CD4-positive, alpha-beta memory T cell (primary cell): ENCODE measurements at places on chromosomes 3 and 15.

DNA sequence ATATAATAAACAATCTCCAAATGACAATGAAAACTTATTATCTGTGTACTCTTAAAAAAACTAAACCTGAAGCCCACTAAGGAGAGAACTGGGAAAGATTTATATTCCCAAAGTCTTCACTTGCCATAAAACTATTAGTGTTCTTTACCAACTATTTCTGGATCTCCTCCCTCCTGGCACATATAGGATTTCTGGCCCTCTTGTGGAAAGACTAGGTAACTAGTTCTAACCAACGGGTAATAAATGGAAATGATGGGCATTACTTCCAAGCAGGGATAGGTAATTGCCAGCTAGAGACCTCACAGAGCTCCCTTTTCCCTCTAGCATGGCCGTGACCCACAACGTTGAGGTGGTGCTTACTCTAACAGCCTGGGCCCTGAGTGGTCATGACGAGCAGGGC is 110.1 kb downstream of the DNAH12 start:
- no peaks in the 10 kb centered on the region for H3K36me3 ChIP-seq
- no peak overlapping the region for H3K4me3 ChIP-seq
- H3K4me1 ChIP-seq, result no peaks in the 10 kb centered on the region
- no peaks in the 10 kb centered on the region for H3K27me3 ChIP-seq
- no peak overlapping the region for H3K27ac ChIP-seq
- no peak for DNase-seq

GRCh38 chr3:41575724-41576123 is 376.4 kb downstream of the CTNNB1 start:
- no peak overlapping the region for H3K4me3 ChIP-seq
- no peaks in the 10 kb centered on the region for H3K27me3 ChIP-seq
- no peak overlapping the region for H3K27ac ChIP-seq

- H3K4me1 ChIP-seq, result peaks cover 8% of the 10 kb centered on the region
- no peaks in the 10 kb centered on the region for H3K27me3 ChIP-seq
- no peaks in the 10 kb centered on the region for H3K36me3 ChIP-seq
- no peak overlapping the region for H3K4me3 ChIP-seq
- no peak for DNase-seq
Measured at GRCh38 chr15:91413142-91413541, 313.1 kb downstream of the SV2B start.

DNA sequence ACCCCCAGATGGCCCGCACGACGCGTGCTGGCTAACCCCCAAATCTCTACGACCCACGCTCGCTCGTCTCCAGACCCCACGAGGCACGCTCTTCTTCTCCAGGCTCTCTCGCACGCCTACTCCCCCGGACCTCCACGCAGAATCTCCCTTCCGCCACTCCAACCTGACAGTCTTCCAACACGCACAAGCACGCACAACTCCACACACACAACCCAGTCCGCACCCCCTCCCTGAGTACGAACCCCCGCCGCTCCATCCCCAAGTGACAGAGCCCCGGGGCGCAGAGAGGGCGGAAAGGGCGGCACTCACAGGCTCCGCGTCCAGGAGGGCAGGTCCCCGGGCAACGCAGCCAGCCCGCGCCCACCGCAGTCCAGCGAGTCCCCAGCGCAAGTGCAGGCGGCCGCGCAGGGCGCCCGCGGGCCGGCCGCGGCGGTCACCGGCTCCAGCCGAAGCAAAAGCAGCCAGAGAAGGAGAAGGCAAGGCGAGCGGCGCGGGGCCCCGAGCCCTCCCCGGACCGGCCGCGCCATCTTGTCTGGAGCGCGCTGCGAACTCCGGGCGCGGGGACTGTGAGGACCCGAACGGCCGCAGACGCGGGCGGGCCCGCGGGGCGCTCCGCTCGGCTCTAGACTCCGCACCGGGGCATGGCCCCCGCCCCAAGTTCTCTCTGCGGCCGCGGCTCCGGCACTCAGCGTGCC is 794 bp downstream of the LRIG1 start:
- H3K4me1 ChIP-seq, result peaks cover 69% of the 10 kb centered on the region
- peak overlapping the region; percentile 61 for H3K27ac ChIP-seq
- H3K27me3 ChIP-seq, result no peaks in the 10 kb centered on the region
- H3K4me3 ChIP-seq, result peak overlapping the region; percentile 72
- no peak for DNase-seq

DNA sequence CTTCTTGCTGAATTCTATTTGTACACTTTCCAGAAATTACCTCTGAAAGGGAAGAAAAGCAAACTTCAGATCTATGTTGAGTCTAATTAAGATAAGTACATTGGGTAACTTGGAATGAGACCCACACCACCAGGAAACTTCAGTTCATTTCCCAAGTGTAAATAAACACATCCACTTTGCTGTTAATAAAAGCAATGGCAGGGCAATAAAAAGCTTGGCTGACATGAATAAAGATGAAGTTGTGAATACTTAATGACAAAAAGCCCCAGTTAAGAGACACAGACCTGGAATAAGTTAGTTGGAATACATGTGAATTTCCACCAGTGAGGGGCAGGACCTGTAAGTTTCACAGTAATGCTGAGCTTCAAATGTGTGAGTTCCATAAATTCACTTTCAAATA is 83.3 kb downstream of the MEX3B start:
- DNase-seq, result no peak
- H3K4me3 ChIP-seq, result no peak overlapping the region
- no peaks in the 10 kb centered on the region for H3K36me3 ChIP-seq
- H3K4me1 ChIP-seq, result no peaks in the 10 kb centered on the region
- no peaks in the 10 kb centered on the region for H3K27me3 ChIP-seq

DNA sequence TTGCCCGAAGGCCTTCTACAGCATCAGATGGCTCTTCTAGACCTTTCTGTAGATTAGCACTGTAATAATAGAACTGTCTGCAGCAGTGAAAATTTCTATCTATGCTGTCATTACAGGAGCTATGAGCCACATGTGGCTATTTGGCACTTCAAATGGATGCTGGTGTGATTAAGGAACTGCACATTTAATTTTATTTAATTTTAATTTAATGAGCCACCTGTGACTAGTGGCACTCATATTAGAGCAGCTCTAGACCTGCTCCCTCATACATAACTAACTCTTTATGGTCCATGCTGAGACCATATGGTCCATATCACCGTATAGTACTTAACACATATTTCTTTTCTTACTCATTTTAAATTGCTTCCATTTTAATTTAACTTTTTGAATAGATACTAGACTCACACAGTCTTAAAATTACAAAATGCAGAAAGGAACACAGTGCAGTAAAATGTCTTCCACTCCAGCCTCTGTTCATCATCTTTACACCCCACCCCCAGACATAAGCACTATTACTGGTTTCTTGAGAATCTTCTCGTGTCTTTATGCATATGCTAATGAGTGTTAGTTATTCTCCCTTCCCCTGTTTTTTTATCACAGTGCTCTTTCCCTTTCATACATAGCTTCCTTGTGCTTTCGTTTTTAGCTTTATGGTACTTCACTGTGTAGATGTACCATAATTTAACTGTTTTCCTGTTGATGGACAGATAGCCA is 9.6 kb downstream of the LSM3 start:
- no peaks in the 10 kb centered on the region for H3K4me1 ChIP-seq
- no peak overlapping the region for H3K27ac ChIP-seq
- peaks cover 20% of the 10 kb centered on the region for H3K36me3 ChIP-seq
- no peak overlapping the region for H3K4me3 ChIP-seq
- H3K27me3 ChIP-seq, result no peaks in the 10 kb centered on the region

DNA sequence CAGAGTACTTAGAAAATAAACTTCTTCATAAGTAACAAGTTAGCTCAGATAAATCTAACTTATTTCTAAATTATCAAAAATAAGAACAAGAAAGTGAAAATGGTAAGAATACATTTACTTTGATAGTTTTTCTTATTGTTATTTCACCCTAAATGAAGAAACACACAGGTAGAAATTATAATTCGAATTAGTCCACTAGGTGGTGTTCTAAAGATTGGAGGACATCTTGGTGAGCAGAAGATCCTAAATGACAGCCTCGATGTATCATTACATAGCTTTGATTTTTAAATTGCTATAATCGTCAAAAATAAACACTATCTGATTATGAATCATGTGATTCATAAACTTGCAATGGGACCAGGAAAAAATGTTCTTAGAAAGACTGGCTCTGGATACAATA is 280.8 kb upstream of the UBE2E2 start:
- no peaks in the 10 kb centered on the region for H3K4me1 ChIP-seq
- H3K4me3 ChIP-seq, result no peak overlapping the region
- no peaks in the 10 kb centered on the region for H3K36me3 ChIP-seq
- H3K27ac ChIP-seq, result no peak overlapping the region
- no peak for DNase-seq

DNA sequence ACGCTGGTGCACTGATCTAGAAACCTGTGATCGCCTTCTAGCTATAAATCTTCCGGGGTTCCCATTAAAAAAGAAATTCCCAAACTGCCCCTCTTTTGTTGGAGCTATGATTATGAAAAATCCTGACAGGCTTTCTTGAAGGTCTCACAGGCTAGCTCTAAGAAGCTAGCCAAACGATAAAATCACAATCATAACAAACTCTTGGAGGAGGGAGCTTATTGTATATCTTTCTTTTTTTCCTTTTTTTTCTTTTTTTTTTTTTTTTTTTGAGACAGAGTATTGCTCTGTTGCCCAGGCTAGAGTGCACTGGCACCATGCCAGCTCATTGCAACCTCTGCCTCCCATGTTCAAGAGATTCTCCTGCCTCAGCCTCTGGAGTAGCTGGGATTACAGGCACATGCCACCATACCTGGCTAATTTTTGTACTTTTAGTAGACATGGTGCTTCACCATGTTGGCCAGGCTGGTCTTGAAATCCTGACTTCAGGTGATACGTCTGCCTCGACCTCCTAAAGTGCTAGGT is 72.0 kb downstream of the MYO1E start:
- no peak overlapping the region for H3K27ac ChIP-seq
- no peaks in the 10 kb centered on the region for H3K36me3 ChIP-seq
- DNase-seq, result no peak

- DNase-seq, result no peak
- no peaks in the 10 kb centered on the region for H3K4me1 ChIP-seq
- no peaks in the 10 kb centered on the region for H3K36me3 ChIP-seq
- H3K27ac ChIP-seq, result no peak overlapping the region
Measured at GRCh38 chr3:11878837-11879236, 32.2 kb upstream of the TAMM41 start.
